ENCODE measurements at places on chromosomes 2 and 18. TPM values are rescaled to one million over a fixed set of nuclear protein-coding genes. Genes with fewer than 3 reads are reported as not detected.

GRCh38 chr18:79507076-79507545 is 111.4 kb downstream of the NFATC1 start:
- DNase-seq = peak; percentile 27

GRCh38 chr2:1544478-1545069 is 131.3 kb downstream of the TPO start:
- DNase-seq = peak; percentile 72

- peak; percentile 56 for DNase-seq
Observed at GRCh38 chr2:133489641-133490410, 78.4 kb downstream of the NCKAP5 start.

- no peak for DNase-seq
Observed at GRCh38 chr2:241110089-241110606, 8.1 kb upstream of the MTERF4 start.

GRCh38 chr18:45167631-45168280 is 447.5 kb upstream of the SLC14A2 start:
- peak; percentile 95 for DNase-seq

DNA sequence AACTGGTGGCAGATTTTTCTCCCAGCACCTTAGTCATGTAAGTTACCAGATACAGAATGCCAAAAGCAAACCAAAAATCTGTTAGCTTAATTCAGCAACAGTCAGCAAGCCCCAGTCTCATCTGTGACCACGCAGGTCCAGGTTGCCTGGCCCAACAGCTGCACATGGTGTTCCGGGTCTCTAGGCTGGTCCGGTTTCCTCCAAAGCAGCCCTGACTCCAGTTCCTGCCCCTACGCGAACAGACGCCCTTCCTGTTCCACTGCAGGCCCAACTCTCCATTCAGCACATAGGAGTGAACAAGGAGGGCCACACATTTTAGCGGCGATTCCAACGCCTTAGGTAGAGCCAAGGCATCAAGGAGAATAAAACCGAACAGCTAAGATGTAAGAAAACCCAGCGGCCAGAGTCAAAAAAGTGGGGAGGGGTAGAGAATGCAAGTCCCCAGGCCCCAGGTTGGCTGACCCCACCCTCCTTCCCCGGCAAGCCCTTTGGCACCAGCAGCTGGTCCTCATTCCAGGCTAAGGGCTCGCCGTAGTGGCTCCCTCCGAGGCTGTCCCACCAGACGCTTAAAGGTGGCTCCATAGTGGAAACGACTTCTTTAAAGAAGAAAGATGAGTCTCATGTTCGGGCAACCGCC is 1.5 kb downstream of the STK25 start:
- DNase-seq = no peak

DNA sequence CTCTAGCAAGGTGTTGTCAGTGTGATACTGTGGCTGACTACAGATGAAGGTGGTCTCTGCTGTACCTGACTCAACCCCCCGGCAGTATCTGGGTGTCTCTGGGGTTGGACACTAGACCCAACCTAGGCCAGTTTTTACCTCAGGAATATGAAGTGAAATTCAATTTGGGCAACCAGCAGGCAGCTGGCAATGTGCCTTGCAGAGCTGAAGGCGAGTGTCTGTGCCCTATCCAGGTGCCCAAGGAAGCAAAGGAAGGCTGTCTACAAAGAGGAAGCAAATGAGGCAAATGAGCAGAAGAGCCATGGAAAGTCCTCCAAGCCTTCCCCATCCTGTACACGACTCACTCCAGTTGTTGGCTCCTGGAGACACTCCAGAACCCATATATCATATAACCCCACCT is 264.6 kb upstream of the AGAP1 start:
- DNase-seq = no peak

GRCh38 chr2:75047189-75047991 is 88.9 kb downstream of the POLE4 start:
- peak; percentile 77 for DNase-seq

GRCh38 chr2:159044804-159045286 is 76.4 kb downstream of the TANC1 start:
- peak; percentile 61 for DNase-seq

- no peak for DNase-seq
Observed at GRCh38 chr2:189465076-189465475, 23.8 kb downstream of the WDR75 start.

GRCh38 chr18:50528806-50529205 is 31.1 kb upstream of the MAPK4 start:
- DNase-seq = no peak

- DNase-seq = no peak
Observed at GRCh38 chr2:144194326-144195071, 325.4 kb downstream of the ZEB2 start.

GRCh38 chr2:84879584-84880394 is 1.1 kb downstream of the TRABD2A start:
- no peak for DNase-seq

DNA sequence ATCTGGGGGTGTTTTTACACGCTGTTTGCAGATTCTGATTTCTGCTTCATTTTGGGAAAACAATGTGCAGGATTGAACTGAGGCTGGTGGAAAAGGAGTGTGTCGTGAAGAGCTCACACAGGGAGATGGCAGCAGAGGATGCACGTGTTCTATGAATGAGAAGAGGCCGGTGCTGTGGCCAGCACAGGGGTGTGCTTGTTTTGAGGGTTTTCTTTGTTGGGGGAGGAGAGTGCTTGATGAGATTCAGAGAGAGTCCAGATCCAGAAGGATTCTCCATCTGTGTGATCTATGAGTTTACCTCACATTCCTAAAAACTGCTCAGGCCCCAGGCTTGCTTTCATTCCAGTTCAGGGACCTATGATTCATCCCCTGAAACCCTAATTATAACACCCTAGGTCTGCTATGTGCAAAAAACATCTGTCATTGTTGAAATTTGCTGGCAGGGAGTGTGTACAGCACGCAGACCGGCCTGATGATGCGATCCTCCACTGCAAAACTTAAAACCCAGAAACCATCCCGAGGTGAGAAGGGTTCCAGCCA is 12.1 kb downstream of the TGFA start:
- peak; percentile 80 for DNase-seq

- no peak for DNase-seq
Observed at GRCh38 chr2:119766944-119767343, 7.2 kb downstream of the PTPN4 start.

DNA sequence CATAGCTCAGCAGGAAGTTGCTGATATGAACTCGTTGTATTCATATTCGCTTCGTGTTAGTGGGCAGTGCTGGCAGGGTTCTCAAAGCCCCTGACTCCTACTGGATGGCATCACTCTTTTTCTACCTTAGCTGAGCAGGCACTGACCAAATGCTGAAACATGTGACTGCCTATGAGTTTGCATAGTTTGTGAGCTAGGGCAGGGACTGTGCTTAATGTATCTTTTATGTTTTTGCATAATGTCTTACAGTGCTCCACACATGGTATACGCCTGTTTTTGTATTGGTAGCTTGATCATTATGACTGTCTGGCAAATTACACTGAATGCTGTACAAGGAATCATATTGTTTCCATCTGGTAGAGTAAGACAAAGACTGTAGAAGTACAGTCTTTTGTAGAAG is 305.3 kb downstream of the PARD3B start:
- no peak for DNase-seq

DNA sequence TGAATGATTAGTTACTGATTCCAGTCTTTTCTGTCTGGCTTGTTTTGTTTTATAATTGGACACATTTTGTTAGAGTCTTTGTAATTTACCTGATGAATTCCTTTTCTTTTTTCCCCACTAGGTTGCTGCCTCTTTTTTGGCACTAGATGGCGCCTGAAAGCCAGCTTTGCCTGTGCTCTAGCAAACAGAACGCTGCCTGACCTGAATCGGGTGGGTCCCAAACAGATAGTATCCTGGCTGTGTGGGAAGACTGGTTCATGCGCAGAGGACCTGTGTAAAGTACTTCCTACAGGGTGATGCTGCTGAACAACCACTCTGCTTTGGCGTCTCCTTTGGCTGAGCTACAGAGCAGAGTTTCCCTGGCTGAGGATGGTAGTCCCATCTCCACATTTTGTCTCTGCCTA is 288.2 kb downstream of the IKZF2 start:
- peak; percentile 31 for DNase-seq

Gene ARL4C
- total RNA-seq = 48.1 TPM

Measured in M059J (cell line).